ENCODE measurements at places on chromosomes 2 and 18.

- no peak for DNase-seq
These were observed 5.1 kb downstream of the ADRA2B start for GRCh38 chr2:96111257-96111640.

- peak; percentile 85 for DNase-seq
These were observed 371.9 kb downstream of the IRS1 start for GRCh38 chr2:226427538-226428307.

DNA sequence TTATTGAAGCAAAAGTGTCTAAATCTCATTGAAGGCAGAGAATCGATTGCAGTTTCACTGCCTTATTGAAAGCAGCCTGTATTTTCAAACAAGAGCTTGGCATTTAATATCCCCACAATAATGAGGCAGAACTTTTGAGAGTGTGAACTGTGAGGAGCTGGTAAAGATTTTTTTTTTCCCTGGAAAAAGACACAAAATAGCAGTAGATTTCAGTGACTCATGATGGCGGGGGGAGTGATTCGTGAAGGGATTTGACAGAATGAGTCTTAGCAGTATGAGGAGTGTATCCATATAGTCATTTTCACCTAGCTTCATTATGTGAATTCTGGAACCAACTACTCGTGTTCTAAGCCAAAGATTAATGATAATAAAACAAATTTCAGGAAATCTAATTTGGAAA lies 242.9 kb downstream of the ARL6IP6 start:
- DNase-seq: no peak

DNA sequence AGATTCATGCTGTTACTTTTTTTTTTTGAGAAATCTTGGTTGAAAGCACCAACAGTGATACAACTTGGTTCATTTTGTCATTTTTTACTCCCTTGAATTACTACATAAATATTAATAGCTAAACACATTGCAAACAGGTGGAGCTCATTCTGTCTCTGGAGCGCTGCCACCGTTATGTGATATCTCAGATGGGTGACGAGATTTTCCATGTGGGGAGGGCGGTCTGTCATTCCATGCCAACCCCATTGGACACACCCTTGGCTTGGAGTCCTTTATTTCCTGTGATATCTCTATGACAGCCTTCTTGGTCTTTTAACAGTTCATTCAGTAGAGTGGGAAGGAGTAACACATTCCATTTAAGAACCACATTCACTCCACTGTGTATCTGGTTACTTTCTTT lies 794.8 kb downstream of the SATB2 start:
- no peak for DNase-seq

GRCh38 chr2:170034596-170034995 lies 143.4 kb upstream of the MYO3B start:
- no peak for DNase-seq

- DNase-seq: peak; percentile 50
These were observed 42.1 kb downstream of the NIFK start for GRCh38 chr2:121694398-121695170.

- no peak for DNase-seq
These were observed 88.9 kb upstream of the THOC1 start for GRCh38 chr18:356778-357177.

GRCh38 chr18:41043876-41044275 lies 911.2 kb upstream of the PIK3C3 start:
- DNase-seq: no peak

- no peak for DNase-seq
These were observed 207.5 kb upstream of the FBXO11 start for GRCh38 chr2:48113767-48114166.

Measured in stromal cell of bone marrow (primary cell).